Purkinje cell (primary cell): ENCODE measurements at places on chromosomes 6 and 20. TPM values are rescaled to one million over a fixed set of nuclear protein-coding genes. Genes with fewer than 3 reads are reported as not detected.

CASS4 gene
- not detected in 2 replicates for polyA plus RNA-seq

SLC17A3 gene
- not detected in 2 replicates for polyA plus RNA-seq

SLC16A10 gene
- polyA plus RNA-seq = 6.8 and 9.9 TPM in 2 replicates

SRSF12 gene
- polyA plus RNA-seq = 5.5 and 8.6 TPM in 2 replicates

LINC00237 gene
- polyA plus RNA-seq = not detected in 2 replicates

ADTRP gene
- 1.3 and 2.3 TPM in 2 replicates for polyA plus RNA-seq

SLPI gene
- polyA plus RNA-seq = not detected in 2 replicates

LAMA2 gene
- 1.2 and 2.1 TPM in 2 replicates for polyA plus RNA-seq

SLC35F1 gene
- 11.1 and 22.7 TPM in 2 replicates for polyA plus RNA-seq

CST5 gene
- polyA plus RNA-seq = not detected in 2 replicates

EFHC1 gene
- 17.9 and 34.6 TPM in 2 replicates for polyA plus RNA-seq

GSTA1 gene
- not detected in 2 replicates for polyA plus RNA-seq

ARHGAP18 gene
- polyA plus RNA-seq = 2.6 and 5.5 TPM in 2 replicates

NKX2-4 gene
- polyA plus RNA-seq = not detected in 2 replicates

MRPS18B gene
- 44.7 and 48.8 TPM in 2 replicates for polyA plus RNA-seq

TPD52L2 gene
- polyA plus RNA-seq = 7.6 and 9.1 TPM in 2 replicates

FAM83C gene
- polyA plus RNA-seq = not detected in 2 replicates

MEP1A gene
- not detected in 2 replicates for polyA plus RNA-seq

ZSCAN31 gene
- 2.4 and 5.7 TPM in 2 replicates for polyA plus RNA-seq

CLVS2 gene
- polyA plus RNA-seq = 13.4 and 16.6 TPM in 2 replicates

C6orf15 gene
- polyA plus RNA-seq = not detected in 2 replicates

UST gene
- 7.2 and 11.7 TPM in 2 replicates for polyA plus RNA-seq

SEL1L2 gene
- polyA plus RNA-seq = 2.1 and 5.0 TPM in 2 replicates

HUS1B gene
- polyA plus RNA-seq = not detected in 2 replicates

MRPL14 gene
- 104 and 119 TPM in 2 replicates for polyA plus RNA-seq

DAAM2 gene
- 0.80 TPM in 1 of 2 replicates, not detected in the other for polyA plus RNA-seq

ADIG gene
- polyA plus RNA-seq = not detected in 2 replicates

GNRH2 gene
- polyA plus RNA-seq = not detected in 2 replicates

GGTLC1 gene
- not detected in 2 replicates for polyA plus RNA-seq

FERMT1 gene
- polyA plus RNA-seq = 0.31 TPM in 1 of 2 replicates, not detected in the other

ADGB gene
- not detected in 2 replicates for polyA plus RNA-seq

ULBP1 gene
- polyA plus RNA-seq = not detected in 2 replicates

GNAS-AS1 gene
- not detected in 2 replicates for polyA plus RNA-seq

CAP2 gene
- polyA plus RNA-seq = 157 and 233 TPM in 2 replicates

BMP6 gene
- polyA plus RNA-seq = 4.7 and 7.2 TPM in 2 replicates

ENPP4 gene
- 46.4 and 52.1 TPM in 2 replicates for polyA plus RNA-seq

SLC22A1 gene
- 0.55 TPM in 1 of 2 replicates, not detected in the other for polyA plus RNA-seq

EDN1 gene
- polyA plus RNA-seq = 1.9 TPM in 1 of 2 replicates, not detected in the other

CAGE1 gene
- polyA plus RNA-seq = not detected in 2 replicates

PRSS35 gene
- polyA plus RNA-seq = not detected in 2 replicates

HACE1 gene
- 30.3 and 36.2 TPM in 2 replicates for polyA plus RNA-seq

PRRT1 gene
- polyA plus RNA-seq = 88.8 and 97.9 TPM in 2 replicates

CTAGE9 gene
- not detected in 2 replicates for polyA plus RNA-seq
